Lung (tissue), 17 donors: ENCODE measurements at places on chromosomes 4 and X. TPM values are rescaled to one million over a fixed set of nuclear protein-coding genes. Genes with fewer than 3 reads are reported as not detected.

Gene MAGEC3
- not detected for total RNA-seq

Gene IGSF1
- 0.06 TPM for total RNA-seq

Gene IBSP
- 0.12 TPM for total RNA-seq

Gene DMRTC1B
- 0.43 TPM for total RNA-seq
